ENCODE measurements at places on chromosomes 16 and 17.

- DNase-seq, result peak; percentile 79
These were observed 1.4 kb upstream of the TBC1D24 start for GRCh38 chr16:2473446-2473926.

GRCh38 chr16:69444873-69445517 is 20.6 kb downstream of the CYB5B start:
- peak; percentile 18 for DNase-seq

- DNase-seq, result no peak
These were observed 1.6 kb downstream of the OMG start for GRCh38 chr17:31295489-31295871.

- no peak for DNase-seq
These were observed 16.5 kb downstream of the AP1G1 start for GRCh38 chr16:71792176-71792575.

- DNase-seq, result no peak
These were observed 390 bp upstream of the BBS2 start for GRCh38 chr16:56520251-56520577.

DNA sequence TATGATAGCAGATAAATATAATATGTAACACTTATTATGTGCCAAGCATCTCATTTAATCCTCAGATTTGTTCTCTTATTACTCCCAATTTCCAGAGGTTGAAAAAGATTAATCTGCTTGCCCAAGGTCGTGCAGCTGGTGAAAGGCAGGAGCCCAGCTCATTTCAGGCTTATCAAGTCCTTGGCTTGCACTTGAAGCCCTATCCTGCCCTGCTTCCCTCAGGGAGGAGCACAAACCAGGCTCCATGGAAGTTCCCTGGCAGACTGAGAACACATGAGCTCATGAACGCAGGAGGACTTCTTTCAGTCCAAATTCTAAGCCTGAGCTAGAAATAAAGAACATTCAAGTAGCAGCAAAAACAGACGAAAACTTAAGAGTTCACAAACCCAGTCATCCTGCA is 74.8 kb downstream of the USP31 start:
- DNase-seq, result no peak

DNA sequence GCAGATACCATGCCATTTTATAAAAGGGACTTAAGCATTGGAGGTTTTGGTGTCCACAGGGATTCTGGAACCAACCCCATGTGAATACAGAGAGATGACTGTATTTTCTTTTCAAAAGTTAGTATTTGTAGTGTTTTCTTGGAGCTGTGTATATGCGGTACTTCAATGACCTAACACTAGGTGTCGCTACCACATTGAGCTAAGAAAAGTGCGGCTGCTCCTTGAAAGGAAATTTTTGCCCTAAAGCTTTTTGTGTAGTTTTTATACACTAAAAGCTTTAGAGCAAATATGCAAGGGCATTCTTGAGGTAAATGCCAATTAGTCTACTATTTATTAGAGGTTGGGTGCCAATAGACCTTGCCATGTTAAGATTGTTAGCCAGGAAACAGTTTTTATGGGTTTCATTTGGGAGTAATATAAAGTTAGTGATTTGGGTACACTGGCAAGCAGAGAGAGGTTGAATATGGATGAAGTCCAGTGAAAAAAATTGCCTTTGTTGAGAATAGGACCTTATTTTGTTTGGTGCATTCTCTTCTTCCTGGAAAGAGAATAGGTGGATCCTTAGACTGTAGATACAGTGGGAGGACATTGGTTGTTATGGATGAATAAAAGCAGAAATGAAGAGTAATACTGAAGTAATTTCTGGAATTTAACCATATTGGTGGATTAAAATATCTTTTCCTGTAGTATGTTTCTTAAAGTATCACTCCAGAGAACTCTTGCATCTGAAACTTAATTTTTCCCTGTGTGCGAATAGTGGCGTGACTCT is 43.3 kb downstream of the BCAS3 start:
- DNase-seq, result peak; percentile 70

GRCh38 chr17:76594690-76595089 is 9.0 kb upstream of the ST6GALNAC2 start:
- no peak for DNase-seq

GRCh38 chr16:85458968-85459367 is 154.2 kb upstream of the GSE1 start:
- DNase-seq, result no peak

DNA sequence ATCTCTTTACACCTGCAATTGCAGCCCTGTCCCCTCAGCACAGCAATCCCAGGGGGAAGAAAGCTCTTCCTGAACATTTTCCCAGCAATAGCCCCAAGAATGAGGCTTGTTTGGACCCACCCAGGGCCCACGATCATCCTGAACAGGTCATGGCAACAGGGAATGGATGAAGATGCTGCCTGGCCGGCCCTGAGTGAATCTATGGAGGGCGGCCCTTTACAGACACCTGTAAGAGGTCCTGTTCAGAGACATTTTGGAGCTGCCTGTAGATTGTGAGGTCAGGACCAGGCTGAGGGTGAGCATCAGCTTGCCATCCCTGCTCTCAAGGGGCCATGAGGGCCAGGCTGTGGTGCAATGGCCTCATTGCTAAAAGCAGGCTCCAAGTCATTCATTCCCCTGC is 69.1 kb downstream of the COG7 start:
- DNase-seq, result no peak

DNA sequence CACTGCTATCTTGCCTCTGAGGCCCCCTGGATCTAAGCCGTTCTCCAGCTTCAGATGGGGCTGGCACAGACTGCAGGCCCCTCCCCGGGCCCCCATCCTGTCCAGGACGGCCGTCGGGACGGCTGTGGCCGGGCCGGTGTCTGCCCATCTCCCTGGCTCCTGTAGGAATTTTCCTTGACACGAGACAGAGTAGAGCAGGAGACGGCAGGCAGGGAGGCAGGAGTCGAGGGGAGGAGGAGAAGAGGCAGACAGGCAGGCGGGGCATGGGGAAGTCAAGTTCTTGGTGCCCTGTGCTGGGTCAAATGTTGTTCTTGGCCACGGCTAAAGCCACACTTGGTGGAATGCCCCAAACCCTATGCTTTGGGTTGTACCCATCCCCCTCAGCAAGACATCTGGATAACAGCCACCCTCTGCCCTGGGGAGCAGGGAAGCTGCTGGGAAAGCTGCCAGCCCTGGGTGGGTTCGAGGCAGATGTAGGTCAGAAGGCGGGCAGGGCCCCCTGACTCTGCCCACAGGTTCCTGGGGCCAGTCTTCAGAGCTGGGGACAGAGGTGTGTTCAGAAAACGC is 4.0 kb downstream of the C1QTNF1 start:
- no peak for DNase-seq

DNA sequence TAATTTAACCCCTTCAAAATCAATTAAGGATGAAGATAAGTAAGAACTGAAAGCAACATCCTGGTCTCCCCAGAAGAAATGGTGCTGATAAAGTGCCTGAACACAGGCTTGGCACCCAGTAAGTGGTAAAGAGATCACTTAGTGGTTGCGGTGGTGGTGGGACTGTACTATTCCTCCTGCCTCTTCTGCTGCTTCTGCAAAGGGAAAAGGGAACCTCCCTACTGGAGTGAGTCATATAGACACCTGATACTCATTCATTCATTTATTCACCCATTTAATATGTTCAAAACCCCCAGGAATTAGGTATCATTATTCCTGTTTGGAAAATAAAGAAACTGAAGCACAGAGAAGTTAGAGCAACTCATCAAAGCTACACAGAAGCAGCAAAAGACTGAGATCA is 60.6 kb downstream of the CDYL2 start:
- no peak for DNase-seq

DNA sequence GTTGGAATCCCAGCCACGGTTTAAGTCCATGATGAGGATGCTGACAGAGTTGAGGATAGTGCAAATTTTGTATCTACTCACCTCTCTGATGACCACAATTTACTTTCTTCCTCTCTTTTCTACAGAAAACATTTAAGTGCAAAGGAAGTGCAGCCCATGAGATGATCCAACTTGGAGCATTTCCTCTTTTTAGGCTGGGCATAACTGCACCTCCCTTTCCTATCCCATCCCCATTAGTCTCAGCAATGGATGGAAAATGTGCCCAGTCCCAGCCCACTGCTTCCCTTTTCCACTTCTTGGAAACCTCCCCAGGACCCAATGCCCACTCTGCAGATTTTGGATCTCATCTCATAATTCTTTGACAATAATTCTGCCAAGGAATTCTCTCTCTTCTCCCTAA is 16.6 kb upstream of the CCL8 start:
- no peak for DNase-seq

DNA sequence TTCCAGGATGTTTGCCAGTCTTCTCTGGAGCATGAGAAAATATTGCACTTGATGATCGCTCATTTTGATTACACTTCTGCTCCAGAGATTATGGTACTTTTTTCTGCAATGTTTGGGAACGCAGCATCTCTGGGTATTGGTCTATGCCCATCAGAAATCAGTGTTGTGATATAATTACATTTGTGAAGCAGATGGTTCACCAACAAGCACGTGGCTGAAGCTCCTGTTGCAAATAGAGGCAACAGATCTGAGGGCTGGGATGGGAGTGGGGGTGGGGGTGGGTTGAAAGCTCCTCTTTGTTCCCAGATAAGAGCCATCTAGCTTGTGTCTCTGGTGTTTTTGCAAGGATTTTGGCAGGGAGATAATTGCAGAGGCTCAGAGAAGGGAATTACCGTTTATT is 252.3 kb downstream of the SHISA9 start:
- no peak for DNase-seq

GRCh38 chr17:17712268-17712924 is 31.1 kb downstream of the RAI1 start:
- DNase-seq, result peak; percentile 91

DNA sequence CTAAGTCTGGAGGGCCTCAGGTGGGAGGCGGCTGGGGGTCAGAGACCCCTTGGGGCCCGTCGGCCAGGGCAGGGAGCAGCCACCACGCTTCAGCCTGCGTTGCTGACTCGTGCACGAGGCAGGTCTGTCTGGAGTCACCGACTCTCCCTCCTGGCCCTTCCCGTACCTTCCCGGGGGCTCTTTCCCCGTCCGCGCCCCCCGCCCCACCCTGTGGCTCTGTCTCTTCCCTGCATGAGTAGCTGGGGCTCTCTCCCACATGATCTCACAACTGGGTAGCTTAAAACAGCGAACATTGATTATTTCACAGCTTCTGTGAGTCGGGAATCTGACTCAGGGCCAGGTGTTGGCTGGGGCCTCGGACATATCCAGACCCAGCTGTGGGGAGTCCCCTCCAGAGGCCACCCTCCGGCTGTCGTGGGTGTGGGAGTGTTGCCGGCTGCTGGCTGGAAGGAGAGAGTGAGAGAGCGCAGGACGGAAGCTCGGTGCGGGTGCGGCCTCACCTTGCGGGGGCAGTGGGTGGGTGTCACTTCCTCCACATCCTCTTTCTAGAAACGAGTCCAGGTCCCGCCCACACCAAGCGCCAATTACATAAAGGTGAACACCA is 17.3 kb downstream of the BAHCC1 start:
- no peak for DNase-seq

DNA sequence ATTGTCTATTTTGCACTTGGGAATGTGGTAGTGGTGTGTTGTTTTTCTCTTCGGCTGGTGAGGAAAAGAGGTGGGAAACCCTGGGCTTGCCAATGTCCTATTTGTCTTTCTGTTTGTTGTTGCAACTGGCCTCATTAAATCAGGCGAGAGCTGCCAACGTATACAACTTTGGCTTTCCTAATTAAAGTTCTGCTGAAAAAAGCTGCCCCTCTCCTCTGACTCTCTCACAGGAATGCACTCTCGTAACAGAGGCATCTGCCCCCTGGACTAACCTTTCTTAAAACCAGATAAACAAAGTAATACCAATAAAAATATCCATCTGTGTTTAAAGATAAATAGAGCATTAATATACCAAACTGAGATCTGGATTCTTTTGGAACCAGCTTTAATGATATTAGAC is 7.8 kb downstream of the CDRT15 start:
- DNase-seq, result no peak

DNA sequence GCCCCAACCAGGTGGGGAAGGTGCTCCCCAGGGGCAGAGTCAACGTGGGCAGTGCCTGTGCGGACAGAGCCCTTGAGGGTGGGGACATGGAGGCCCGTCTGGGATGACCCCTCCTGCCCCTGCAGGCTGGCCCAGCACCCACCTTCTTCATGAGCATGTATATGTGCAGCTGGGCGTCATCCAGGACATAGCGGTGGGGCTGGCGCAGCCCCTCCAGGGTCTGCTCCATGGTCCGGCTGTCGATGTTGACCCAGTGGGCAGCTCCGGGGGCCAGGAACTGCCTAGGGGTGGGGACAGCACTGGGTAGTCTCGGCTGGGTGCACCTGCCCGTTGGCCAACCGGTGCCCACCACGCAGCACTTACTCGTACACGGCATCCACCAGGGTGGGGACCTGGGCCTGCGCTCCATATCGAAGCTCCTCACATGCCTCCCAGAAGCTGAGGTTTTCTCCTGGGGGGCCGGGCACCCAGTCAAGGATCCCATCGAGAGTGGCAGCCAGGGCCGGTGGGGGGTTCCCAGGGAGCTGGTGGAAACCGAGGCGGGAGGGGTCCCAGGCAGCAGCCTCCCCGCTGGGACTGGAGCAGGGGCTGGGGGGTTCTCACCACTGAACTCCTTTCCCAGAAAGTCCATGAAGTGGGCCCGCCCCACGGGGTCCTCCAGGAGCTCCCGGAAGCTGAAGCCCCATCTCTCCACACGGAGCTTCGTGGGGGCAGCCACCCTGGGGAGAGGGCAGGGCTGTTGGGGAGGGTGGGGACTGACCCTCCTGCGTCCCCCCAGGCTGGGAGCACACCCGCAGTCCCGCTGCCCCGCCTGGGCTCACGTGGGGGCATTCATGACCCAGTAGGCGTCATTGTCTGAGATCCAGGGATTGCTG is 5.1 kb downstream of the RGS11 start:
- no peak for DNase-seq

GRCh38 chr17:70060415-70060814 is 14.6 kb upstream of the KCNJ16 start:
- DNase-seq, result no peak

DNA sequence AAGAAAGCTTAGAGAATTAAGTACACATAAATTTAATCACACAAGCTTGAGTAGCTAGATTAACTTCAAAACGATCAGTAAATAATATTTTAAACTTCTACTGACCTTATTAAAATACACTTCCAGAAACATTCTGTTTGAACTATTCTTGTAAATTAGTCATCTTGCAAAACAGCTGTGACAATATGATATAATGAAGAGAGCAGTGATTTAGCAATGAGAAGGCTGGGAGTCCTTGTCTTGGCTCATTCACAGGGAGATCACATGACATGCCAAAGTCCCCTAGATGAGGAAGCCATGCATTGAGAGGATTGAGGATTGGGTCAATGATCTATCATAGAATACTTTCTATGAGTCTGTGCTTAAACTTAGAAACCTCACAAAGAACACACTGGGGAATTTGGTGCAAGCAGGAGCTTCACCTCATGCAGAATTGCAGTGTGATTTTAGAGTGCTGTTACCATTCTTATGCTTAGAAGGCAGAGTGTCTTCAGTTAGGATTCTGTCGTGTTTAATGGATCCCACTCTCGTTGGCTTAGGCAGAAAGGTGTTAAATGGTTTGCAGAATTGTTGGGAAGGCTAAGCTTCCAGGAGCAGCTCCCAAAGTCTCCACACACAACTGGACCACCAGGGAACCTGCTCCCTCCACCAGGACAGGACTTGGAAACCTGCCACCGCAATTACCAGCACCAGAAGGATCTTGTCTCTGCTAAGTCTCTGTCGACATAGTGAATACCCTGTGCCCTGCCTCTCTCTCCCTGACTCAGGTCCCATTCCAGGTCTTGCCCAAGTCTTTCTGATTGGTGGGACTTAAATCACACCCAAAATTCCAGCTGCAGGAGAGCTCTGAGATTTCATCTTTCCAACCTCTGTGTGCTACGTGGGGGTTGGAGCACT is 87.1 kb downstream of the USP22 start:
- DNase-seq, result no peak

- no peak for DNase-seq
These were observed 765 bp upstream of the PRM2 start for GRCh38 chr16:11276896-11277593.
